Stimulated activated CD8-positive, alpha-beta memory T cell treated with anti-CD3 and anti-CD28 coated beads, Interleukin-2, amount 100 ng/mL, for 1 hour (primary cell): ENCODE measurements at places on chromosomes 16 and 17.

GRCh38 chr16:8044796-8045195 lies 545.5 kb downstream of the TMEM114 start:
- no peak for DNase-seq

- DNase-seq, result no peak
Measured at GRCh38 chr17:38912221-38912813, 13.1 kb upstream of the LASP1NB start.

DNA sequence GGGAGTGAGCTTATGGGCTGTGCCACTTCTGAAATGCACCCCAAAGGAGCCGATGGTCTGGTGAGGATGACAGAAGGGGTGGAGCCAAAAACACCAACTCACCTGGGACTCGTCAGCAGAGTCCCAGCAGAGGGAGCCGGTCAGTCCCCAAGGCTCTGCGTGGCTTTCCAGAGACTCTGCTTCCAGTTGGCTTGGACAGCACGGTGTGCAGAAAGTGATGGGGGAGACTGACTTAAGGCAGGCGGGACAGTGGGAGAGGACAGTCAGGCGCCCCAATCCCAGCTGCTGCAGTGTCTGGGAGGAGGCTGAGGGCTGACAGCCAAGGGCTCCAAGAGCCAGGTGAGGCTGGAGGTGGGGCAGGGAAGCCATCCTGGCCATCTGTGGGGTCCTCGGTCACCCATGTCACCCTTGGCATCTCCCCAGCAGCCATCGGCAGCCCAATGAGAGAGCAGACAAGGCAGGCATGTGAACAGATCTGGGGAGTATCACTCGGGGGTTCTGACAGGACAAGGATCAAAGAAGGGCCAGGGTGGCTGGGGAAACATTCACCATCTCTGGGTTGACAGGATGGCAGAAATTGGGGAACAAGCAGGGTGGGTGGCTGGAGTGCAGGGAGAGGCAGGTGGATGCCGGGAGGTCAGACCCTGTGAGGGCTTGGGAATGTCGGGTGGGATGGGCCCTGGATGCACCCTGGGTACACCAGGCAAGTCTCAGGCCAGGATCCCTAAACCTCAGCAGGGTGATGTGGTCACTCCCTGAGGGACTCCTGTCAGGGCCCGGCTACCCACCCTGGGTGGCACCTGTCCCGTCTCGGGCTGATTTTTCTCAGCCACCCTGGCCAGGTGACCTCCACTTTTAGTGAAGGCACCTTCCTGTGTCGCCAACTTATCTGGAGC lies 8.9 kb upstream of the KRTAP17-1 start:
- DNase-seq, result no peak

DNA sequence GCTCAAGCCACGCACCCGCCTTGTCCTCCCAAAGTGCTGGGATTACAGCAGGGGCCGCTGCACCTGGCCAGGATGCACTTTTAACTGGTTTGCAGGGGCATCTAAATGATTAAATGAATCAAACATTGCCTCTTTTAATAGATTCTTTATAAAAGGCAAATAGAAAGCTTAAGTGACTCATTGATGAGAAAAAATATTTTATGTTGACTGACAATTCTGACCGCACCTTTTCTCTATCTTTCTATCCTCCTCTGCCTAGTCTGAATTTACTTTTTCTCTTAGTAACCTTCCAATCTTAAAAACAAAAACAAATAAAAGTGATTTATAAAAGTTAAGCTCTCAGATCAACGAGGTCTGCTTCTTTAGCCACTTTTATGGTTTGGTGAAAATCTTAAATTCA lies 35.3 kb downstream of the SLC39A11 start:
- no peak for DNase-seq

DNA sequence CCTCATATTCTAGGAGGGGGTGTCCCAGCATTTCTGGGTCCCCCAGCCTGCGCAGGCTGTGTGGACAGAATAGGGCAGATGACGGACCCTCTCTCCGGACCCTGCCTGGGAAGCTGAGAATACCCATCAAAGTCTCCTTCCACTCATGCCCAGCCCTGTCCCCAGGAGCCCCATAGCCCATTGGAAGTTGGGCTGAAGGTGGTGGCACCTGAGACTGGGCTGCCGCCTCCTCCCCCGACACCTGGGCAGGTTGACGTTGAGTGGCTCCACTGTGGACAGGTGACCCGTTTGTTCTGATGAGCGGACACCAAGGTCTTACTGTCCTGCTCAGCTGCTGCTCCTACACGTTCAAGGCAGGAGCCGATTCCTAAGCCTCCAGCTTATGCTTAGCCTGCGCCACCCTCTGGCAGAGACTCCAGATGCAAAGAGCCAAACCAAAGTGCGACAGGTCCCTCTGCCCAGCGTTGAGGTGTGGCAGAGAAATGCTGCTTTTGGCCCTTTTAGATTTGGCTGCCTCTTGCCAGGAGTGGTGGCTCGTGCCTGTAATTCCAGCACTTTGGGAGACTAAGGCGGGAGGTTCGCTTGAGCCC lies 11.6 kb downstream of the STH start:
- DNase-seq, result no peak
